ENCODE measurements at places on chromosomes 12 and 14.

DNA sequence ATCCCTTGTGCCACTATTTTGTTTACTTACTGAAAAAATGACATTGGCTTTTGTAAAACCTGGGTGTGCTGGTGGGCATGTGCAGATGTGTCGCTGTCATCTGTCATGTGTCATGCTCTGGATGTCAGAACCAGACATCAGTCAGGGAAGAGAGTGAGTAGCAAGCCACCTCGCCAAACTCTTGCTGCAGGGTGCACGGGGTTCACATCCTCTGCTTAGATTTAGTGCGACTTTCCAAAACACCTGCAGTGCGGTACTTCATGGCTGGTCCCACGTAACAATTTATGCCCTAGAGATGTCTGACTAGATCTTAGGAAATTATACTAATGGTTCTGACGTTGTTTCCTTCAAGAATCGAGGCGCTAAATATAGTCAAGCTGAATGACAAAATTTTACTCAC lies 106.7 kb downstream of the CRADD start:
- no peak for DNase-seq

DNA sequence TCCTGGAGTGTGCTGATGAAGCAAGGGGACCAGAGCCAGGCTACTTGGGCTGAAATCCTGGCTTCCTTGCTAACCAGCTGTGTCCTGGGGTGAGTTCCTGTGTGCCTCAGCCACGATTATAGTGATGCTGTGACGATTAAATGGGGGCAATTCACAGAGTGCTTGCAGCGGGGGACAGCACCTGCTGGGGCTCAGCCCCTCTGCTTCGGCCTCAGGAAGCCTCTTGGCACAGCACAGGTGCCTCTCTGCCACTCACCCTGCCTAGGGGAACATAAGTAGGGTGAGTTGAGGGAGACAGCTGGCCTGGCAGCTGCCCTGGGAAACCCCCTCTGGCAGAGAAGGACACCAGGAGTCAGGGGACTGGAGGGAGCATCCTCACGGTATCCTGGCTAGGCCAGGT lies 9.4 kb downstream of the KRT80 start:
- no peak for DNase-seq

- DNase-seq, result no peak
These were observed 3.9 kb upstream of the SYNE3 start for GRCh38 chr14:95520346-95520745.

GRCh38 chr14:58598028-58598803 lies 39.5 kb upstream of the DACT1 start:
- no peak for DNase-seq

DNA sequence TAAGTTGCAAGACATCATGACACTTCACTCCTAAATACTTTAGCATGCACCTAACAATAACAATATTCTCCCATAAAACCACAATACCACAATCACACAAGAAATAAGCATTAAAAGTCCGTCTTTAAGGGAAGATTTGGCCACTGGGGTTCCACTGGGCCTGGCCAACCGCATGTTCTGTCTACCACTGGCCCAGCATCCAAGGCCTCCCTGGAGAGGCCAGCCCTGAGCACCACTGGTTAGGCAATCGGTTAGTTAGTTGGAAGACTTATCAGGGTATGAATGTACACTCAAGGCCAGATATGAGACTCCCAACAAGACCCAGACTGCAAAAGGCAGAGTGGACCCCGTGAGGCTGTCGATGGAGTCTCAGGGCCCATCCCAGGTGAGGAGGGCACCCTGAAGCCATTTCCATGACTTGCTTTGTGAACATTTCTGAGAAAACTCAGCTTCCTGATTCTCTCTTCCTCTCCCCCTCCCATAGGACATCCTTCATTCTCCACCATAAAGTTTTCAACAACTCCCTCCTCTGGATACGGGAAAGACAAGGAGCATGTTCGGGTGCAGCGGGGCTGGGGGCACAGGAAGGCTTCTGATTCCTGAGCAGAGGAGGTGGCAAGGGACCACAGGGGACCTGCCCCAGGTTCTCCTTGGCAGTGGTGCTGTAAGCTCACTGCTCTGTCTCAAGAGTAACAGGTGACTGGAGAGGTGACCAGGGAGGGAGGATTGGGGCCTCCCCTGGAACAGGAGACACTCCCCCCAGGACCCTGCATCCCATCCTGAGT lies 5.9 kb downstream of the PXN start:
- no peak for DNase-seq

DNA sequence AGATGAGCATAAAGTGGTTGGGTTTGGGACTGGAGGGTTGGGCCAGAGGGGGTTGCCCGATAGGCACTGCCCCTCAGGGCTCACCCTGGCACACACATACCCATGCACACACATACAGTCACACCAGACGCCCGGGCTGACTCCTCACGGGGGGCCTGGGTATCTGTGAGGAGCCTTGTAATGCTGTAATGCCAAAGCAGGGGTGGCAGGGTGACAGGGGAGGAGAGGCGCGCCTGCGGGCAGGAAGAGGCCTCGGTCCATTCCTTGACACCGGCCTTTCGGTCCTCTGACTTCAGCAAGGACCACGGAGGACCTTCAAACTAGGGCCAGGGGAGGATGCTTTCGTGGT lies 375 bp downstream of the FAIM2 start:
- no peak for DNase-seq

DNA sequence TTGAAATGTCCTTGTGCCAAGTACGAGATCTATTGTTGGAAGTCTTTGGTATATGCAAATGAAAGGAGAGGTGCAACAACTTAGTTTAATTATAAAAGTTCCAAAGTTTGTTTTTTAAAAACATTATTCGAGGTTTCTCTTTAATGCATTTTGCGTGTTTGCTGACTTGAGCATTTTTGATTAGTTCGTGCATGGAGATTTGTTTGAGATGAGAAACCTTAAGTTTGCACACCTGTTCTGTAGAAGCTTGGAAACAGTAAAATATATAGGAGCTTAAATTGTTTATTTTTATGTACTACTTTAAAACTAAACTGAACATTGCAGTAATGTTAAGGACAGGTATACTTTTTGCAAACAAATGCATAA lies 2.3 kb downstream of the HSPA2 start:
- no peak for DNase-seq

DNA sequence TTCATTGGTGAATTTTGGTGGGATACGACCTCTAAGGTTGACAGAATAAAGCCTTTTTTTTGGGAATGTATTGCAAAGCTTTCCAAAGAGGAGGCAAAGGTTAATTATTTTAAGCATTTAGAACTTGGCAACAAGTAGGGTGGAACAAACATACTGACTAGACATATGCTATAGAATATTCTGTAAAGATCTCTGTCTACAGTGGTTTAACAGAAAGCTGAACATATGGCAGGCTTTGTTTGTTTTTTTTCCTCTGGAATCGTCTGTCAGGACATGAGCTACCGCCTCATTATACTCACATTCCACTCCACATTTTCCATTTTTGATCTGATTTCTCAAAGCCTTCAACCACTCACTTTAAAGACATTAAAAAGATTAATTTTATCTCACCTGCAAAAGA lies 153.4 kb upstream of the PELI2 start:
- DNase-seq, result no peak

All from heart right ventricle (tissue), 16 donors.